Pons (tissue), 1 donor: ENCODE measurements at places on chromosomes 2 and 18.

GRCh38 chr2:84807063-84807485 lies 73.8 kb downstream of the TRABD2A start:
- no peak for DNase-seq

- DNase-seq, result no peak
Measured at GRCh38 chr2:101173707-101174295, 22.6 kb upstream of the TBC1D8 start.

DNA sequence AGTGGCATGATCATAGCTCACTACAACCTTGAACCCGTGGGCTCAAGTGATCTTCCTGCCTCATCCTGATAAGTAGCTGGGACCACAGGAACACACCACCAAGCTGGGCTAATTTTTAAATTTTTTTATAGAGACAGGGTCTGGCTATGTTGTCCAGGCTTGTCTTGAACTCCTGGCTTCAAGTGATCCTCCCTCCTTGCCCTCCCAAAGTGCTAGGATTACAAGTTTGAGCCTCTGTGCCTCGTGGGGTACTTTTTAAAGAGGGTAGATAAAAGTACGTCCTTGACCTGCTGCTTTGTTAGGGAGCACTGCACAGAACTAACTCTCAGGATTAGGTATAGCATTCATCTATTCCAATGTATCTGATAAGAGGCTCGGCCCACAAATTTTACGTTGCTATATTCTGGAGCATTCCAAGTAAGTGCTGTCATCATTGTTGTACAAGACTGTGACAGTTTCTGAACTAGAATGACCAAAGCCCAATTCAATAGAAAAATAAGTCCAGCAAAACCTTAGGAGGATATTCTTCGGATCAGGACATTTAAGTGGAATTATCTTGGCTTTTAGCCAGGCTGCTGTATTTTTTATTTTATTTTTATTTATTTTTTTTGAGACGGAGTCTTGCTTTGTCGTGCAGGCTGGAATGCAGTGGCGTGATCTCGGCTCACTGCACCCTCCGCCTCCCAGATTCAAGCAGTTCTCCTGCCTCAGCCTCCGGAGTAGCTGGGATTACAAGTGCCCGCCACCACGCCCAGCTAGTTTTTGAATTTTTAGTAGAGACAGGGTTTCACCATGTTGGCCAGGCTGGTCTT lies 4.1 kb downstream of the MTCL1 start:
- no peak for DNase-seq

DNA sequence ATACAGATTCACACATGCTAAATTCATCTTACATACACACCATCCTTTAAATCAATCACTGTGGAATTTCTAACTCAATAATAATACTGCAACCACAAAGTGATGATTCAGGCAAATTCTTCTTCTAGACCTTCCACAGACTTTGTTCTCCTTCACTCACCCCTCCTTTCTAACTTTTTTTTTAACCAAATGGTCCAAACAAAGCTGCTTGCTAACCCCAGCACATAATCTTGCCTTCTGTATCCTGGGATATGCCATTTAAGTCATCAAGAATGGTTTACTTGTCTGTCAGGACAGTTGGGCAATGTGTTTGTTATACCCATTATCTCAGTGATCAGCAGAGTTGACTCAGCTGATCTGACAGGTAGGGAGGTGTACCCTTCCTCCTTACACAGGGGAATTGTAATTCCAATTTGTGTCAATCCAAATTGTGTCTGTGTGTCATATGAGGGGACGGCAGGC lies 10.0 kb downstream of the SLC40A1 start:
- no peak for DNase-seq

GRCh38 chr2:201218780-201219179 lies 35.8 kb downstream of the CASP10 start:
- DNase-seq, result no peak

- DNase-seq, result no peak
Measured at GRCh38 chr2:172226244-172227061, 123.8 kb upstream of the DLX2 start.
